ENCODE measurements at places on chromosomes 3 and 15.

- no peak for DNase-seq
These were observed 30.7 kb downstream of the SLC6A6 start for GRCh38 chr3:14433106-14433505.

DNA sequence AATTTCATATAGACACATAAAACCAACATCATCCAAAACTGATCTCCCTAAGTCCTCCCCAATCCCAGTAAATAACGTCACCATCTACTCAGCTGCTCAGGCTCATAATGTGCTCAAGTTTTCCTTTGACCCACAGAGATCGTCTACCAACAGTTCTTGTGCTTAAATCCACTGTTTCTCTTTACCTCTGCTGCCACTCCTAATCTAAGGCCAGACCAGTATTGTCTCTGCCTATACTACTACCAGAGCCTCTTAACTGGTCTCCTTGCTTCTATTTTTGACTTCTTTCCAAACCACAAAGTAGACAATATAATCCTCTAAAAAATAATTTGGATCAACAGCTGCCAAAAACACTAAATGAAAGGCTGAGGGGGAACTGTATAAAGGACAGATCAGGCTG, 65.3 kb downstream of the CLASP2 start:
- no peak for DNase-seq

DNA sequence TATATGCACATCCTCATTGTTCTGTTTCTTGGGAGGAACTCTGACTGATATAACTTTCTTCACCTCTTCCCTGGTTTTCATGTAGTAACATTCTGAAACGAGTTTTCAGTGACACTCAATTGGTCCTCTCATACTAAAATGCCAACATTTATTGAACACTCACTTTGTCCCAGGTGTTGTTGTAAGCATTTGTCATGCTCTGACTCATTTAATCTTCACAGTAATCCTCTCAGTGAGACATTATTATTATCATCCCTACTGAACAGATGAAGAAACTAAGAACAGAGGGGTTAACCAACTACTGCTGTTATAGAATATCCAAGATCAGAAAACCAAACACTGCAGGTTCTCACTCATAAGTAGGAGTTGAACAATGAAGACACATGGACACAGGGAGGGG, 94.1 kb upstream of the MRPL3 start:
- no peak for DNase-seq

GRCh38 chr3:139601191-139601961, 61.8 kb upstream of the RBP1 start:
- DNase-seq: no peak

- no peak for DNase-seq
These were observed 142.3 kb downstream of the RORA start for GRCh38 chr15:61086756-61087155.

GRCh38 chr3:55574671-55575070, 87.6 kb upstream of the WNT5A start:
- DNase-seq: no peak

- no peak for DNase-seq
These were observed 415.5 kb upstream of the PPP2R3A start for GRCh38 chr3:135549928-135550494.

DNA sequence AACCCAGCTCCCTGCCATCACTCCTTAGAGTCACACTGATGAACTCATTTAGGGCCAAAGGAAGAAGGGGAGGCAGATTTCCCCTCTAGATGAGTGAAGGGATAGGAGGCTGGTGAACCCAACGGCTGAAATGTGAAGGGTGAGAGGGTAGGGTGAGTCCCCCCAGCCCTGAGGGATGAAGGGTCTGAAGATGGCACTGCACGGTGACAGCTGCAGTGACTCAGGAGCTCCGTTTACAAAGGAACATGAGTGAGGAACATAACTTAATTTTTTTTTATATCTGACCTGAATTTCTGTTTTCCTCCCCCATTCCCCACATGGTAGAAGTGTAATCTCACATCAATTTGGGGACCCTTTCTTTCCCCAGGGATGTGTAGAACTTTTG, 14.0 kb downstream of the SNX33 start:
- DNase-seq: no peak

DNA sequence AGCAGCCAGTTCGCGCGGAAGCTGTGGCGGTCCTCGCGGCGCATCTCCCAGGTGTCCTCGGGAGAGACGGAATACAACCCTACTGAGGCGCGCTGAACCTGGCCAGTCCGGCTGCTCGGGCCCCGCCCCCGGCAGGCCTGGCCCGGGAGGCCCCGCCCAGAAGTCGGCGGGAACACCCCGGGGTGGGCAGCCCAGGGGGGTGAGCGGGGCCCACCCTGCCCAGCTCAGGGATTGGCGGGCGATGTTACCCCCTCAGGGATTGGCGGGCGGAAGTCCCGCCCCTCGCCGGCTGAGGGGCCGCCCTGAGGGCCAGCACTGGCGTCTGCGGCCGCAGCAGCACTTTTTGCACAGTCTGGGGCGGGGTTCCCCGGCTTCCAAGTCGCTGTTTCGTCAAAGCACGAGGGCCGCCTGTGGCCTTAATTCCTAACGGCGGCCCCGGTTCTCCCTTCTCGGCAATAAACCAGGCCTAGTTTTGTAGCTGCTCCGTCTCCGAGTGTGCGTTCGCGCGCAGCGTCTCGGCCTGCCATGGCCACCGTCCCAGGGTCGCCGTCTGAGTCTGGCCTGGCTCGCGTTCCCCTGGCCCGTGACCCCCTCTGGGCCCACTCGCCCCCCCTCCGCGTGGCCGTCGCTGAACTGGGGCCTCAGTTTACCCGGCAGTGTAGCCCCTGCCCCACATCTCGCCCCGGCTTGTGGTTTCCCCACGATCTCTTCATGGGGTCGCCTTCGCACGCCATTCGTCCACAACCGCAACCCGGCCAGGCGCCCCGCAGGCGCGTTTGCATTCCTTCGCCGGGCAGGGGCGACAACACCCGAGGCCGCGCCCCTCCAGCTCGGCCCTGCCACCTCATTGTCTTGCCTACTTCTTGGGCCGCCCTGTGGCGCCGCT, 30.0 kb downstream of the NBEAL2 start:
- DNase-seq: peak; percentile 78

- no peak for DNase-seq
These were observed 5.5 kb downstream of the ADGRG7 start for GRCh38 chr3:100614941-100615340.

- no peak for DNase-seq
These were observed 1.6 kb upstream of the DCBLD2 start for GRCh38 chr3:98903099-98903498.

DNA sequence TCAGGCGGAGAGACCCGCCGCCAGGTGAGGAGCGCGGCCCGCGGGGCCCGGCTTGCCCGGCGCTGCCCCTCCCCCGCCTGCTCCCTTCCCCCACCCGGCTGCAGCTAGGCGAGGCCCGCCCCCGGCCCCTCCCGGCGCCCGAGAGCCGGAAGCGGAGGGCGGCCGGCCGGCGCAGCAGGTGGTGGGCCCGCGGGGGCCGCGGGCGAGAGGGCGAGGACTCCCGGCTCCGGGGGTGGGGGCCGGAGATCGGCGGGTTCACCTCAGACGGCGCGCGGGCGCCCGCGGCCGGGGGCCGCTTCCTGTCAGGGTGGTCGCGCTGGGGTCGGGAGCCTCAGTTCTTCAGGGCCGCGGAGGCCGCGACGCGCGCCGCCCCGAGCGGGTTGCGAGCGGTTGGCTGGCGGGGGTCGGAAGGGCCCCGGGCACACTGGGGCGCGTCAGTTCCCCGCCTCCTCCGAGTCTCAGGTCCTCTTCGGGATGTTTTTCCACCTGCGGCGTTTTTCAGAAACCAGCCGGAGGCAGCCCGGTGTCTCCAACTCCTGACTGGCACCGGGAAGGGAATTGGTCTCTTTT, 395 bp downstream of the ZFAND6 start:
- DNase-seq: no peak

DNA sequence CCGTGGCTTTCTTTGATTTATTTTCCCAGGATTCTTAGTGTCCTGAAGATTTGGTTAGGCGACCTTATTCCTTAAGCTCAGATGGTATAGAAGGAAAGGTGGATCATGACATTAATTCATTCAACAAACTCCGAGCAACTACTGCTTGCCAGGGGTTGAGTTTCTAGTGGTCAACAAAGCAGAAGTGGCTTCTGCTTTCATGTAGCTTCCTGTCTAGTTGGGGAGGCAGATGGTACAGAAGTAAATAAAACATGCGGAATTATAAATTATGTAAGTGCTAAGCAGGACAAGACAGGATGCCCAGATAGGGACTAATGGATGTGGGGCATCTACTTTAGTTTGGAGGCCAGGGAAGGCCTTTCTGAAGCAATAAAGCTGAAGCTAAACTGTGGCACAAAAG, 15.6 kb downstream of the EEFSEC start:
- no peak for DNase-seq

- no peak for DNase-seq
These were observed 209.8 kb upstream of the THRB start for GRCh38 chr3:24704496-24704895.

- DNase-seq: no peak
These were observed 1.2 kb upstream of the MLF1 start for GRCh38 chr3:158569794-158570193.

DNA sequence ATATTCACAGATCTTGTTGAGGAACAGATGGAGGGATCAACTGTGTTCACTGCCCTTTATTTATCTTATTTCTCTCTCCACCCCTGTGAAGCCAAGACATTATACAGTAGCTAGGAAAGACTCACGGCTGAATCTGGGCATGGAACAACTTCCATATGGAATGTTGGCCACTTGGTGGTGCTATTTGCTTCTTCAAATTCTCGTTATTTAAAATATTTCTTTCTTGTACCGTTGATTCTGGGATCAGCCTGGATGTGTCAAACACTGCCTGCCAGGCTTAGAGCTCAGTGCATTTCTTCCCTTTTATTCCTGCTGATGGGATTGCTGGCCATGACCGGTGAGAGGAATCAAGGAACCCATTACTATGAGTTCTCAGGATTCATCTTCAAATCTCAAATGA, 17.5 kb upstream of the GASK1A start:
- DNase-seq: no peak

DNA sequence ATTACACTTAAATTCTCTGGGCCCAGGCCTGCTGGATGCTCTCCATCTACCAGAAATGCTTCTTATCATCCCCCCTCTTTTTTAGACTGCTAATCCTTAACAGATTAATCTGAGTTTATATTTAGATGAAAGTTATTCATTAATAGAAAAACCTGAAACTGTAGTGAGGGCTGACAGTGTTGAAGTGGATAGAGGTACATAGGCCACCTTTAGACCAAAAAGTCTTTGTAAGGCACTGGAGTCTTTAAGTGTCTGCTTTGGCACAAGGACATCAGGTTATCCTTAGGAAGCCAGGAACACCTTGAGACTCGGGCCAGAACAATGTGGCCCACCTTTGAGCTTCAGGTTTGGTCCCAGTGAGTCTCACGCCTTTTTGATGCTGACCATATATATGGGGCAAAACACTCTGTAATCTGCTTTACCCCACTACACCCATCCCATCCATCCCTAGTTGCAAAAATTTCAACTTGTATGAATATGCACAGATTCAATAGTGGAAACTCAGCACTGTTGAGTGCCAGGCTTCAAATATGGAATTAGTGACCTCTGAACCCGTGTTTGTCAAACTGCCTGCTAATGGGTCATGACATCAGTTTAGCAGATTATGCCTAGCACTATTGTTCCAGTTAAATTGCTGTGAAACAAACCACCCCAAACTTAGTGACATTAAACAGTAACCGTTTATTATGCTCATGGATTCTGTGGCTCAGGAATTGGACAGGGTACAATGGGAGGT, 44.0 kb downstream of the PDE8A start:
- DNase-seq: no peak

DNA sequence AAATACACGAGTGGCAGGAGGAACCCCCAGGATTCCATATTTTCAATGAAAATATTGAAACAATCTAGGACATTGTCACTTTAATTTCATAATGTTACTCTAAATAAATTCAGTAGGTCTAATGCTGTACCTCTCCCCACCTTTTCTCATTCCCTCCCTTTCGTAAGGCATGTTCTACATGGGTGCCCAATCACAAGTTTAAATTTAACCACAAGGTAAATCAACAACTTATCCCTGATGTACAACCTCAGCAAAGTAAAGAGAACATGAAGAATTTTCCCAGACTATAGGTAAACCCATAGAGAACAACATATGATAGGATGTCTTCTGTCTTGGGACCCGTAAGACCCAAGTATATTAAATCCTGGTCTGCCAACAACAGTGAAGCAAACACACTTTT, 53.2 kb upstream of the MITF start:
- no peak for DNase-seq

GRCh38 chr3:189683546-189684255, 52.5 kb downstream of the TP63 start:
- DNase-seq: no peak

DNA sequence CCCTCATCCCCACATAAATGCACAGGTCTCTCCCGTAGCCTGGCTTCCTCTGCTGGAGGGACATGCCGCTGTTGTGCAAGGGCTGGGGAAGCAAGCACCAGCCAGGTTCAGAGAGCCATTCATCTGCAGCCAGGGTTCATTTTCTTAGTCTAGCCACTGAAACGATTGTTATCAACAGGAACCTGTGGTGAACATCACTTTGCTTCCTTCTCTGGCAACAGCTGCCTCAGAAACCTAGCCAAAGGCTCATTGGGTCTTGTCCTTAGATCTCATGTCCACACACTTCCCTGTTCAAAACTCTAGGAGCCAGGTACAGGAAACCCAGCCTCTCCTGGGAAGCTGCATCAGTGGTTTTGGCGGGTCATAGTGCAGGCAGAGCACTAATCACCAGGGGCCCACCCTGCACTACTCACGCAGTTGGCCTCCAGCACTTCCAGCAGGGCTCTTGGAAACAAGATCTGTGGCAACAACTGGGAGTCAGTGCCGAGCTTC, 47.0 kb downstream of the OXNAD1 start:
- no peak for DNase-seq

GRCh38 chr15:63093486-63094205, 28.0 kb upstream of the LACTB start:
- DNase-seq: peak; percentile 41

- DNase-seq: no peak
These were observed 17.9 kb downstream of the PAK6 start for GRCh38 chr15:40256638-40257235.

- no peak for DNase-seq
These were observed 274.7 kb downstream of the PDCD6IP start for GRCh38 chr3:34073111-34073510.

DNA sequence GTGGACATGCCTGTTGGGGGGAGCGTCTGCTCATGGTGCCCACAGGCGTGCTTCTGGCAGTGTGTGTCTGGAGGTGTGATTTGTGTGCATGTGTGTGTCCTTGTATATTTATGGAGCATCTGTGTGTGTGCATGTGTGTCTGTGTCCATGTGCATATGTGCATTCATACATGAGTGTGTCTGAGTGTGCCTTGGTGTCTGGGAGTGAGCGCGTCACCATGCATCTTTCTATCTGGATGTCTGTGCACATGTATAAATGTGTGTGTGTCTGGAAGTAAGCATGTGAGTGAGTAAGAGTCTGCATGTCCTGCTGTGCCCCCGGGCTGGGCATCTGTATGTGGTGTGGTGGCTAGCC, 58.1 kb upstream of the PRR23E start:
- no peak for DNase-seq

- no peak for DNase-seq
These were observed 139.0 kb upstream of the LIPC start for GRCh38 chr15:58292751-58293175.

GRCh38 chr3:14663396-14664135, 11.4 kb upstream of the C3orf20 start:
- DNase-seq: no peak
